ENCODE measurements at places on chromosomes 7 and 10.

DNA sequence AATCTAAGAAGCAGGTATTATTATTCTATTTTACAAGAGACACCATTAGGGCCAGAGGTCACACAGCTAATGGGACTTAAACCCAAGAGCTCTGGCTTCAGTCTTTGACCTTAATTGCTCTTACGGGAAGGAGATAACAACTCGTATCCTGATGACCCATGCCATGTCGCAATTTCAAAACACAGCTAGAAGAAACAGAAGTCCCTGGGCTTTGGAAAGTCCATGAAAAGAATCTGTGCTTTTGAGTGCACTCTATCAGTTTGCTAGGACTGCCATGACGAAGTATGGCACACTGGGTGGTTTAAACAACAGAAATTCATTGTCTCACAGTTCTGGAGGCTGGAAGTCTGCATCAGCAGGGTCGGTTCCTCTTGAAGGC, 247.8 kb upstream of the AOAH start:
- DNase-seq: no peak

DNA sequence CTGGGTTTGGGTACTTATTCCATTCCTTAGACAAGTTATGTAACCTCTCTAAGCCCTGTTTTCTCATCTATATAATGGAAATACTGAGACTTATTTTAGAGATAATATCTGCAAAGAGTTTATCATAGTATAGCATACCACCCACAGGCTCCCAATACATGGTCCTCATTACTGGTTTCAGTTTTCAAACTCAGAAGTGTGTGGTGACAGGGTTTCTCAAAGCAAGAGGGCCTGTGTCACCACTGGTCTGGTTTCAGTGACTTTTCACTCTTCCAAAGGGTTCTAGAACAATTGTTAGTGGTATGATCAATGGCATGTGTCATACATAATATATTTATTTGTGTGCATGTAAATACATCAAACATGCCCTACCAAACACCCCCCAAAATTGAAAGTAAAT, 89.2 kb upstream of the BMPER start:
- DNase-seq: no peak

DNA sequence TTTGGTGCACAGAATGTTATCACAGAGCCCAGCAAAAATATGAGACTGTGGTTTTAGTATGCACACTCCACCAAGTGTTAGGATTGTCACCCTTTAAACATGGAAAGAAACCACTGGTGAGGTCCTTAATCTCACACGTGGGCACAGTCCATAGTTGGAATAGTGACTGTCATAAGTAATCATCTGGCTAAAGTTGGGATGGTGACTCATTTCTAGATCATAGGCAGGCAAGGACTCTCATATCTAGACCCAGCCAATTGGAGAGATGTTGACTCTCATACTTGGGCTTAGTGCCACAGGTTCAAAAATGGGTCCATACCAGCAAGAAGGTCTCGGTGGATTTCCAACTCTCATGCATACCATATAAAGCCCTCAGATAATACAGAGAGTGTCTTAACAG, 39.6 kb upstream of the ZNF680 start:
- DNase-seq: no peak

DNA sequence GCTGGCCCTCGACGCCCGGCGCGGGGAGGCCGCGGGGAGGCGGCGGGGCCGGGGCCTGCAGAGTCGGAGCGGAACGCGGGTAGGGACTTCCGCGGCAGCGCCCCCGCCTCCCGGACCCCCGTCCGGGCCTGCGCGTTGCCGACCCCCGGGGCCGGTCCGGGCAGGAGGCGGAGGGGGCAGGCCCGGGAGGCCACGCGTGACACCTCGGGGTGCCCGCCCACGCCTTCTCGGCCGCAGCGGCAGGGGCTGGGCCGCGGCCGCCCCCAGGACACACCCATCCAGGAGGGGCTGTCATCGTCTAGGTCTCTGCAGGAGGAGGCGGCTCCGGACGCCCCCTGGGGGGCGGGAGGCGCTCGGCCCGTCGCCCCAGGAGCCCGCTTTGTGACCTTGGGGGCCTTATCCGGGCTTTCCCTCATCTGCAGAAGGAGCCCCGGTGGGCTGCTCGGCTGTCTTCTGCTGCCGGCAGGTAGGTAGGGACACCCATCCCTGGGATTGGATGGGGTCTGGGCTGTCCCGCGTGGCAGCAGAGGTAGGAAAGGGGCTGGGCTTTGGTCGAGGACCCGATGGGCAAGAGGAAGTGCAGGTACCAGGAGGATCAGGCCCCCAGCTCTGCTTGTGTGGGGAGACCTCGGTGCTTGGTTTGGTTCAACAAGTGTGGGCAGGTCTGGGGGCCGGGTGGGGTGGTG, 569 bp downstream of the ZNF316 start:
- peak; percentile 55 for DNase-seq

DNA sequence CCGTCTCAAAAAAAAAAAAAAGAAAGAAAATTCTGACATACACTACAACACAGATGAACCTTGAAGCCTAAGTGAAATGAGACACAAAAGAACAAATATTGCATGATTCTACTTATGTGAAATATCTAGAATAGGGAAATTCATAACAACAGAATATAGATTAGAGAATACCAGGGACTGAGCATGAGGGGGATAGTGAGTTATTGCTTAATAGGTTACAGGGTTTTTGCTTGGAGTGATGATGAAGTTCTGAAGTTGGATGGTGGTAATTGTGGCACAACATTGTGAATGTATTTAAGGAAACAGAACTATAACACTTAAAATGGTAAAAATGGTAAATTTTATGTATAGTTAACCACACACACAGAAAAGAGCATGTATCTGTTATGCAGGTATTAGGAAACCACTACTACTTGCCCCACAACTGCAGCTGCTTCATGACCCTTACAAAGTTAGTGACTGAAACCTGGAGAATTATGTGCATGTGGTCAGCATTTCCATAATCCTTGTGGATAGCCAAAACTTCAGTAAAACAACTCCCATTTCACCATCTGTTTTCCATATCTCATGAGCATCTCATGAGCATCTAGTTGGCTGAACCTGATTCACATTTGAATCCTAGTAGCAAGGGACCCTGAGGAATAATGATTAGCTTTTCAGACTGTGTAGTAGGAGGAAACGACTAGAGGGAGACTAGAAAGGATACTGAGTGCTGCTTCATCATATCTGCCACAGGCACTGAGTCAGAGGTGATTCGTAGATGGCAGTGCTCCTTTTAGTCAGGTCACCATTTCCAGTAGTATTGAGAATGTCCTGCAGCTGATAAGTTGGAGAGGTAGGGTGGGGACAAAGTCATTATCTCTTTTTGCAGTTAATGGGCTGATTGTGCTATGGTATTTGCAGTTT, 26.3 kb downstream of the SAMD8 start:
- DNase-seq: peak; percentile 63

- no peak for DNase-seq
These were observed 106.0 kb upstream of the GATA3 start for GRCh38 chr10:7948371-7949000.

DNA sequence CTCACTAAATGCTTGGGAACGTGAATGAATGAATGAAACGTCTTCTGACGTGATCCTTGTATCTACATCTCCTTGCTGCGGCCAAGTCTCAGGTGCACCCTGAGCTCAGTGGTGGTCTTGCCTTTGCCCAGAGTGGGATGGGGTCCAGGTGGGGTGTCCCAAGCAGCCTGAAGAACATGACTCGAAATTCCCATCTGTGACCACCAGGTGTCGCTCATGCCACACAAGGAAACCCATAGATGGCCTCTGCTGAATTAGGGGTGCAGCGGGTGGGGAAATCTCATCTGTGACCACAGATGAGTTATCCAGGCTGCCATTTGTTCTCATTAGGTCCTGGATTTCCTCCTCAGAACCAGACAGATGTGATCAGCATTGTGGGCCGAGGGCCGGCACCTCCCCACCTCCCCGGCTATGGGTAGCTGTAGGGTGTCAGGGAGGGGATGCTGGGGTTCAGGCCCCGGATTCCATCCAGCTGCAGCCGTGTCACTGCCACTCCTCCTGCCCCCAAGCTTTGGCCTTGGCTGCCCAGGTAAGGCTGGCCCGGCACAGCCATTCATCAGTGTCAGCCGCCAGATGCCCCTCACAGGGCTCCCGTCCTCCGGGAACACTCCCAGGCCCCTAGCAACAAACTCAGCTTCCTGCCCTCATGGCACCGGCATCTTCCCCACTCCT, 21.0 kb upstream of the GNA12 start:
- DNase-seq: peak; percentile 82

DNA sequence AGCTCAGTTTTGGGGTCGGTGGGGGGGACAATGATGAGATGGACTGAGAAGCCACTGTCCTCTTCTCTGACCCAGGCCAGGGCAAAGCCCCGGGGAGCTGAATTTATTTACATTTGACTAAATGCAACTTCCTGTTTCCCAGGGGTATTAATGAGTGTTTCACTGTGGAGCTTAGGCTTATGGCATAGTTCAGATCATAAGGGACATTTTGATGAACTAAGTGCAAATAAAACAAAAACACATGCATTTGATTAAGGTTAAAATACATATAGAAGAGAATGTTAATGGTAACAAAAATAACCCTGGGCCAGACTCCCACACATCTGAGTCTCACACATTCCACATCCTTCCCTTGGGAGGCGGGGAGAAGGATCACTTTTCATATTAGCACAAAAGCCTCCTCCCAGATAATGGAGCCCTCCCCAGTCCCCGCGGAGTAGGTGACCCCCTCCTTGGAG, 320.6 kb downstream of the FRMD4A start:
- peak; percentile 14 for DNase-seq

- DNase-seq: no peak
These were observed 11.6 kb downstream of the MTPN start for GRCh38 chr7:135965602-135966001.

- DNase-seq: no peak
These were observed 436.8 kb upstream of the GALNT17 start for GRCh38 chr7:70694971-70695794.

GRCh38 chr10:106931159-106931852, 233.2 kb downstream of the SORCS1 start:
- no peak for DNase-seq

DNA sequence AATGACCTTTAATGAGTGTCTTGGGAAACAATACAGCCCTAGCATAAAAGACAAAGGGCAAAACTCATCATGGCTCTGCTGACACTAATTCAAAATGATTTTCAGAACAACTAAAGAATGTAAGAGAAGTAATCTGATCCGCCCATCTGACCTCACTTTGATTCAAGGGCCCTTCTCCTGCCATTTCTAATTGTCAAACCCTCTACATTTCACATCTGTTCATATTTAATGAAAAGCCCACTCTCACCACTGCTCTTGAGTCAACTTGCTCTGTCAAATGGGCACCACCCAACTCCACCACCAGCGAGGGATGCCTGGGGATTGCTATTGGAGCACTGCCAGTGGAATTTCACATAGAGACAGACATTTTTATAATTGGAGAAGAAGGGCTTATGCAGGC, 639.2 kb downstream of the KCNMA1 start:
- no peak for DNase-seq

DNA sequence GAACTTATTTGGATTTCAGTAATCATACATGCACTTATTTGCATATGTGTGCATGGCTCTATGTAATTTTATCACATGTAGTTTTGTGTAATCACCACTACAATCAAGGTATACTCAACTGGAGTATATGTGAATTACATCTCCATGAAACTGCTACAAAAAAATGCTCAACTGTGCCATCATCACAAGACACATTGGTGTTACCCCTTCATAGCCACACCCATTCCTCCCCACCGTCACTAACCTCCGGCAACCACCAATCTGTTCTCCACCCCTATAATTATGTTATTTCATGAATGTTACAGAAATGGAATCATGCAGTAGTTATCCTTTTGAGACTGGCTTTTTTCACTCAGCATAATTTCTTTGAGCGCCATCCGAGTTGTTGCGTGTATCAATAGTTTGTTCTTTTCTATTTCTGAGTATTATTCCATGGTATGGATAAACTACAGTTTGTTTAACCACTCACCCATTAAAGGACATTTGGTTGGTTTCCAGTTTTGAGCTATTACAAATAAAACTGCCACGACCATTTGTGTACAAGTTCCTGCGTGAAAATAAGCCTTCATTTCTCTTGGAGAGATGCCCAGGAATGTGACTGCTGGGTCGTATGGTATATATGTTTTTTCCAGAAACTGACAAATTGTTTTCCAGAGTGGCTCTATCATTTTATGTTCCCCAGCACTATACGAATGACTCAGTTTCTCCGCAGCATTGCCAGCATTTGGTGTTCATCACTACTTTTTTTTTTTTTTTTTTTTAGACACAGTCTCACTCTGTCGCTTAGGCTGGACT, 11.3 kb upstream of the SMO start:
- no peak for DNase-seq

DNA sequence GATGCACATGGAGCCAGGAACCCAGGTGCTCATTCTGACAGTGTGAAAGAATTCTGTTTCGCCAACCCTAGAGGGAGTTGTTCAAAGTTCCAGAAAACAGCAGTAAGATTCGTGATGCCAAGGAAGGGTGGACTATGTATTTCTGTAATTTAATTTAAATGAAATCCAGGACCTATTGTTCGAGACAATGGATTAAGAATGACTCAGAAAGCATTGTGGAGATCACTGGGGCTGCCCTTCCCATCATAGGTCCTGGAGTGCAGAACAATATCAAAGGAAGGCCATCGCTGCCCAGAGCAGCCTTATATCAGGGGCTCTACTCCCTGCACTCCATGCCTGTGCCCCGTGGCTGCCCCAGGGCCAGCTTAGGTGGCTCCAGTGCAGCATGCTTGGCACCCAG, 32.1 kb upstream of the CALD1 start:
- DNase-seq: no peak

GRCh38 chr7:30445770-30446169, 32.8 kb downstream of the NOD1 start:
- no peak for DNase-seq

GRCh38 chr7:99120501-99120900, 23.4 kb downstream of the SMURF1 start:
- no peak for DNase-seq

DNA sequence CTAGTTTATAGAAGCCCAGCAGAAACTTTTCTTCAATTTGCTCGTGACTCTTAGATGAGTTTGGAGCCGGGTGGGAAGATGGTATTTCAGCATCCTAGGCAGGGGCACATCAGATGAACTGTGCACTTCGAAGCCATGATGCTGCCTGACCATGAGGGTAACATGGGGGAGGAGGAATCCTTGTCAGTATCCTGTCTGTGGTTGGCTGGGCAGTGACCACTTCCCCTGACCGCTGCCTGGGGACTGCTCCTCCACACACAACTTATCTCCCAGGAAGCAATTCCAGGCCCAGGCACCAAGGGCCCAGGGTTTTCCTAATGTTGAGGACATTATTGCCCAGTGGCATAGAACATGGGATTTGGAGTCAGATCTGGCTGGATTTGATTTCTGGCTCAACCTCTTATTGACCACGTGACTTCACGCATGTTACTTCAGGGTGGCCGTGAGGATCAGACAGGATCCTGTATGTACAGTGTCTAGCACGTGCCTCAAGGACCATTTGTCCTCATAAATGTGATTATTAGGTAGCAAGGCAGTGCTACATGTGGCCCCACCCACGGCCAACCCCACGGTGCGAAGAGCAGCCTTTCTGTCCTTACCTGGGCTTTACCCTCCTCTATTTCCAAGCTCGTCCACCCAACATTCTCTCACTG, 65.2 kb downstream of the PTPRE start:
- DNase-seq: no peak

DNA sequence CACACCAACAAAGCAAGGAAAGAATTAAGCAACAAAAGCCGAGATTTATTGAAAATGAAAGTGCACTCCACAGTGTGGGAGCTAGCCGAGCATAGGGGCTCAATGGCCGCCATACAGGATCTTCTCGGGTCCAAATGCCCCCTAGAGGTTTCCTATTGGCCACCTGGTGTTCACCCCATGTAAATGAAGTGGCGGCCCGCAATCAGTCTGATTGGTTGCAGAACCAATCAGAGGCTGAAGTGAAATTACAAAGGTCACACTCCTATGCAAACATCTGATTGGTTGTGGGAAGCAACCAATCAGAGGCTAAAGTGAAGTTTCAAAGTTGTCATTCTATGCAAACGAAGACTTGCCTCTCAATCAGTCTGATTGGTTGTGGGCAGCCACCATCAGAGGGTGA, 61.8 kb upstream of the SLC35B4 start:
- DNase-seq: no peak
